Activated gamma-delta T cell treated with anti-CD3 and anti-CD28 coated beads, Interleukin-2, amount 50 U/mL, for 16 hours (primary cell): ENCODE measurements at places on chromosomes 16 and 17.
A peak's percentile ranks its signal among the peaks of the same experiment; 100 is the strongest.

DNA sequence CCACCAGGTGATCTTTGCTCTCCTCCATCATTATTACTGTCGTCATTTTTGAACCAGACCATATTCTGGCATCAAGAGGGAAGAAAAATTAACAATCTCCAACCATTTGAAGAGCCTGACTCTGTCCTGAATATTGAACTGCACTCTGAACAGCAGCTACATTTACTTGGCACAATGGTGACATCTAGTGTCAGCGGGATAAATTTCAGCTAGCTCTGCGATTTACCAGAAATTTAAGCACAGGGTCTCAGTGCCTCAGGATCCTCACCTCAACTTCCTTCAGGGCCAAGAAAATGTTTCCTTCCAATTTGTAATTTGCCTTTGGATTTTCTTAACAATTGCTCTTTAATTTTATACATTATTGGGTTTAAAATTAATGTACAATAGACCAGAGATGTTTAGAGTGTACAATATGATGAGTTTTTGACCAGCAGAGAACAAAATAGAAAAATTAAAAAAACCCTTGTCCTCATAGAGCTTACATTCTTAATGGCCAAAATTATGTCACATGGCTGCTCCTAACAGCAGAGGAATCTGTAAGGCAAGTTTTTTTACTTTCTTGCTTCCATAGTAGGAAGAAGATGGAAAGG, 10.7 kb upstream of the ZNF19 start:
- peak; percentile 19 for DNase-seq

DNA sequence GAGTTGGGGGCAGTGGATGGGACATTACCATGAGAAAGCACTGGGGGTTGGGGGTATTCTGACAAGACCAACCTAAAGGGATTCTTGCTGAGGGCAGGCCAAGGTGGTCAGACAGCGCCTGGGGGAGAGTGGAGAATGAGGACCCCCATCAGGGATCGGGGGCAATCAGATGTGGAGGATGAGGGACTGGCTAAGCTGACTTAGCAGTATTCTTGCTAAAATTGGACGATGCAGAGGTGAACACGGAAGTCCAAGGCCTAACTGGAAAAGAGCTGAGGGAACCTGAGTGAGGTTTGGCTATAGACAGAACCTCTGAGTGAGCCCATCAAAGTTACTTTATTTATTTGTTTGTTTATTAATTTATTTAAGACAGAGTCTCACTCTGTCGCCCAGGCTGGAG, 9.2 kb downstream of the QPRT start:
- no peak for DNase-seq

- DNase-seq = no peak
These were observed 6.8 kb downstream of the AANAT start for GRCh38 chr17:76474238-76474637.

DNA sequence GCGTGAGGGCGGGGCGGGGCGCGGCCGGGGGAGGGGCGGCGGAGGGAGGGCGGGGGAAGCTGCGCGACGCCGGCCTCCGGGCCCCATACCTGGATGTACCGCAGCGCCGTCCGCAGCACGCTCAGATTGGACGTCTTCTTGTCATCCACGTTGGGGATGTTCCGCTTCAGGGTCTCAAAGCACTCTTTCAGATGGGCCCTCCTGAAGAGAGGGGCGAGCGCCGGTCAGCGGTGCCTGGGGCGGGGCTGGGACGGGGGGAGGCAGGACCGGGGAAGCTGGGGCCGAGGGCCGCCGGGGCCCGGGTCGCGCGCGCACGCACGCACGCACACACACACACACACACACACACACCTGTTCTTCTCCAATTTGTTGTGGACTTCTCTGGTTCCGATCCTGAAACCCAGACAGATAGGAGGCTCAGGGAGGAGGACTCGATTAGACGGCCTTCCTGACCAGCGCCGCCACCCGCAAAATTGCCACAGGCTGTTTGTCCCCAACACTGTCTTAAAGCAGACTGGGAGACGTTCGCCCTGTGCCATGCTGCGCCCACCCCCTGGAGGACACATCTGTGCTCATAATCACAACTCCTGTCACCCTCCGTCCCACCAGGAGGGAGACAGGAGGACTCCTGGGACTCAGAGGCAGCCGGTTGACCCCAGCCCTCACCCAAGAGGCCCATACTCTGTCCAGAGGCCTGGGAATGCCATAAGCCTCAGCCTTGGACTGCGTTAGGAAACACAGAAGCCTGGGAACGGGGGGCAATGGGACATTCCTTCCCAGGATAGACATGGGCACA, 6.7 kb downstream of the MNT start:
- no peak for DNase-seq

- no peak for DNase-seq
These were observed 52.5 kb downstream of the SMG6 start for GRCh38 chr17:2251098-2251497.

DNA sequence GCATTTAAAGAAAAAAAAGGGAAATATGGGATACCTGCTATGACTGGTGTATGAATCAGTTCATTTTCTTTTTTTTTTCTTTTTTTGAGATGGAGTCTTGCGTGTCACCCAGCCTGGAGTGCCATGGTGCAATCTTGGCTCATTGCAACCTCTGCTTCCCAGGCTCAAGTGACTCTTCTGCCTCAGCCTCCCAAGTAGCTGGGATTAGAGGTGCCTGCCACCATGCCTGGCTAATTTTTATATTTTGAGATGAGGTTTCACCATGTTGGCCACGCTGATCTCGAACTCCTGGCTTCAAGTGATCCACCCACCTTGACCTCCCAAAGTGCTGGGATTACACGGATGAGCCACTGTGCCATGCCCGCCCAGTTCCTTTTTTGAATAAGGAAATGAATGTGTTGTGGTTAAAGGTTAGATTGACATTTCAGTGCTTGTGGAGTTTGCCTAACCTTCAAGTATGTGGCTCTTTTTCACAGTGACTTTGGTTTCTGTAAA, 7.7 kb downstream of the HAPSTR1 start:
- no peak for DNase-seq
